ENCODE measurements at places on chromosomes 5 and 9.

GRCh38 chr9:133106511-133107244, 14.4 kb downstream of the RALGDS start:
- no peak for DNase-seq

- peak; percentile 62 for DNase-seq
These were observed 5.0 kb downstream of the EBF1 start for GRCh38 chr5:159094745-159095144.

- no peak for DNase-seq
These were observed 11.7 kb downstream of the NSG2 start for GRCh38 chr5:174057206-174057605.

- DNase-seq, result no peak
These were observed 315.3 kb upstream of the CD180 start for GRCh38 chr5:67511911-67512310.

DNA sequence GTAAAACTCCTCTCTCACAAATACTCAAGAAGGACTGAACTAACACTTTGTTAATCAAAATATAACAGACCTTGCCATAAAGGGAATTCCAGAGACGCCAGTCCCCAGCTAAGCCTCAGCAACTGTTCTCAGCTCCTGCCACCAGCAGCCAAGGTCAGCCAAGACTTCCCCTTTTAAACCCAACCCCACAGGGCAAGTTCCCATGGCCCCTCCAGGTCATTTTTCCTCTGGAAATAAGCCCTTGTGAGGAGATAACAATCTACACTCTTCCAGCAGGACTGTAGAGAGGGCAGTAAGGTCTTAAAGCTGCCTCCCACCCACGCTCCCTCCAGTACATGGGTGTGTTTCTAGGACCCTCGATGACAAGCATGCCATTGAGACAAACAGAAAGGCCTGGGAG, 78.3 kb downstream of the DPYSL3 start:
- DNase-seq, result no peak

DNA sequence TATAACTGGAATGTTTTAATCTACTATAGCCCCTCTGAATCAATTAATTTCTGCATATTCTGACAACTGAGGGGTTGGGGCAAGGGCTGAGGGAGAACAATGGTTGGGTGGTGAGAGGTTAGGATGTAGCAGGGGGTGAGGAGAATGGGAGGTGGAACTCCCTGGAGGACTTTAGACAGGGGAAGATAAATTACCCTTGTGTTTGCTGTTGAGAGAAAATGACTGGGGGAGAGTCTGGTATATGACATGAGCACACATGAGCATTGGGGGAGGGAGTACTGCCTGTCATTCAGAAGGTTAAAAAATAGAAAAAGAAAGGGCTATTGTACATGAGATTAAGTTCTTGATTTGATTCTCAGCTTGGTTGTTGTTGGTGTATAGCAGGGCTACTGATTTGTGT, 37.2 kb upstream of the PAPPA start:
- no peak for DNase-seq

DNA sequence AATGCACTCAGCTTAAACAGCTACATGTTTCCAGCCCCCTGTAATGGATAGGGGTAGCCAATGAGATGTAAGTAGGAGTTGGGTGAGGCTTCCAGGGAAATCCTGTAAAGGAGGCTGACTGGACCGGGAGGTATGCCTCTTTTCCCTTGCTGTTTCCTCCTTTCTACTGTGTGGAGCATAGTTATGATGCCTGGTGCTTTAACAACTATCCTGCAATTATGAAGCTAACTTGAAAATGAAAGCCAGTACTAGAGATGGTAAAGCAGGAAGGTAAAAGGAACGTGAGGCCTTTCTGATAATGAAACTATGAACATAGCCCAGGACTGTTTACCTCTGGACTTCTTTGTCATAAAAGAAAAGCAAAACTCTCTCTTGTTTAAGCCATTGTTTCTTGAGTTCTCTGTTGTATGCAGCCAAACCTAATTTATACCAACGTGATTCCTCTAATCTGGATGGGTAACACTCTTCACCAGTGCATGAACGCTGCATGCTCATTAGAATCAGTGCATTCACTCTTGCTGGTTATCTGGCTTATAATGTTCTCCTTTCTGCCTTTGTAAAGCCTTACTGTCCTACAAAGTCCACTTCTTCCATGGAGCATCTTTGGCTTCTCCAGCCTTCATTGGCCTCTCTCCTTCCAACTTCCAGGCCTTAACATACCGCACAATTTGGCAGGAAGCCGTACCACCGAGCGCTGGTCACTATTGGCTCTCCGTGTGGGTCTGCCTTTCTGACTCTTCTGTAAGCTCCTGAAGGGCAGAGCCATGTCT, 8.3 kb upstream of the ARHGEF28 start:
- no peak for DNase-seq

DNA sequence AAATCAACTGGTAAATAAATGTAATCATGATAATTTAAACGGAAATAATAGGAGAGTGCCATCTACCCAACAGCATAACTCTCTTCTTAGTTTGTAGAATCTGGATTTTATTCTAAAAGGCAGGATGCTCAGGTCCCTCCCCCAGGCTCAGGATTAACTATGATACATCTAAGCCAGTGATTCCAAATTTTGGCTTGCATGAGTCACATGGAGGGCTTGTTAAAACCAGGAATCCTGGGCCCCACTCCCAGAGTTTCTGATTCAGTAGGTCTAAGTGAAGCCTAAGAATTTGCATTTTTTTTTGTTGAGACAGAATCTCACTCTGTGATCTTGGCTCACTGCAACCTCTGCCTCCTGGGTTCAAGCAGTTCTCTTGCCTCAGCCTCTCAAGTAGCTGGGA, 62.3 kb upstream of the ZFR start:
- DNase-seq, result no peak

DNA sequence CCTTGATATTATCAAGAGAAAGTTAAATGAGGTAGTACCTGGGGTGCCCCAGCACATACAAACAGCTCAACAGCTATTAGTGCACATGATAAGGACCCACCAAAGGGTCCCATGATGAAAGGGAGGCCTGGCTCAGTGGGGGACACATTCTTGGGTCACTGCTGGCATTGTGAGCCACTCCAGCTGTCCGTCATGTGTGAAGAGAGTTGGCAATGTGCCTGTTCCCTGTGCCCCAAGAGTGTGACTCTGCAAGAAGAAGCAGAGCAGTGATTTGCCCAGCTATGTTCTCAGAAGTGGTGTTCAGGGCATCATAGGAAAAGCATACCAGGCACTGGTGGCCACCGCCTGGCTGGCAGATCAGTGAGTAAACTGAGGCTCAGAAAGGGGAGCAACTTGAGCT, 37.1 kb upstream of the TDRD7 start:
- no peak for DNase-seq

DNA sequence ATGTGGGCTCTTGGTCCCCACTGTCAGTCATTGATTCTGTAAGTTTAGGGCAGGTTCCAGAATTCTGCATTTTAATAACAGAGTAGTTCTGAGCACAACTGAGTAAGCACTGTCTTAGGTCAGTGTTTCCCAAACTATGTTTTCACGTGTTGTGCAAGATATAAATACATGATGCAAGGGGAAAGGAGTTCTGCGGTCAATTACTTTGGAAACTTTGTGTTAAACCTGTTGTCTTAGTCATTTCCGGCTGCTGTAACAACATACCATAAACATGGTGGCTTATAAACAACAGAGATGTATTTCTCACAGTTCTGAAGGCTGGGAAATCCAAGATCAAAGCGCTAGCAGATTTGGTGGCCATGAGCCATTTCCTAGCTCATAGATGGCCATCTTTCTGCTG, 69.8 kb downstream of the EQTN start:
- DNase-seq, result no peak

DNA sequence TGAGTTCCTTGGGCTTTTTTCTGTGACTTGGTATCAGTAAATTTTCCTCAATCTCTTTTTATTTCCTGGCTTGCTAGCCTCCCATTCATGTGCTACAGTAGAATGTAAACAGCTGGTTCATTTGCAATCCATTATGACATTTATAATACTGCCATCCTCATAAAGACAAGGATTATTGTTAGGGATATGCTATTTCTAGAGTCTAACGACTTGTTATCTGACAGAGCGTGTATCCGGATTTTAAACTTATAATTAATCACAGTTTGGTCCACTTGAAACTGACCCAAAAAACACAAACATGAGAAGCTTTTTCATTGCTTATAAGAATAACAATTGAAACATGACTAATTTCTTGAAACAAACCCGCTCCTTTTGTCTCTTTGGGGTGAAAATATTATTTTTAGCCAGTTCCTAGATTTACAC, 585.8 kb downstream of the TLE4 start:
- DNase-seq, result no peak

DNA sequence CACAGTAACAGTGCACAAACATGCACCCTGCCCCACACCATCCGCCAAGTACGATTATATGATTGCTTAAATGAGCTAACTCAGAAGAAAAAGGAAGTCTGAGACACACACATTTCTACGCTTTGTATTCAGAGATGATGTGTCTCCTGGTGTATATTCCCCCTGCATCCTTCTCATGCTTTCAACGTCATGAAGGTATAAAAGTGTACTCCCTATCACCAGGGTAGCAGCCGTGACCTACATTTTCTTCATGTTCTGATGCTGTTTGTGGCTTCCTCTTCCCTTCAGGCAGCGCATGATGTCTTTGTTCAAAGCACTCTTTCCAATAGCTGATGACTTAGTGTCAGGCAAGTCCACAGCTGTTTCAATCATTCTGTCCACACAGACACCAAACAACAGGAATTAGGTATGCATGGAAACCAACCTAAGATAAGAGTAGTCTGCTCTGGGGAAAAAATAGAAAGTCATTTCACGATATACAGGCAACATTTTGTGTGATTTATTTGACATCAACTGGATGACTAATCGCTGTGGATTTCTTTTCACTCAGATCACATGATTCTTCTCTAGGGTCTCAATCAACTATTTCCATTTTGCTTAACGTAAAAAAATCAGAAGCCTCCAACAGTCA, 269.4 kb upstream of the PTGER4 start:
- DNase-seq, result peak; percentile 52

- DNase-seq, result no peak
These were observed 357.6 kb downstream of the EFNA5 start for GRCh38 chr5:107313098-107313497.

GRCh38 chr9:113675475-113675941, 200.6 kb upstream of the ZNF618 start:
- no peak for DNase-seq

GRCh38 chr9:70639853-70640814, 225.7 kb upstream of the KLF9 start:
- DNase-seq, result no peak

DNA sequence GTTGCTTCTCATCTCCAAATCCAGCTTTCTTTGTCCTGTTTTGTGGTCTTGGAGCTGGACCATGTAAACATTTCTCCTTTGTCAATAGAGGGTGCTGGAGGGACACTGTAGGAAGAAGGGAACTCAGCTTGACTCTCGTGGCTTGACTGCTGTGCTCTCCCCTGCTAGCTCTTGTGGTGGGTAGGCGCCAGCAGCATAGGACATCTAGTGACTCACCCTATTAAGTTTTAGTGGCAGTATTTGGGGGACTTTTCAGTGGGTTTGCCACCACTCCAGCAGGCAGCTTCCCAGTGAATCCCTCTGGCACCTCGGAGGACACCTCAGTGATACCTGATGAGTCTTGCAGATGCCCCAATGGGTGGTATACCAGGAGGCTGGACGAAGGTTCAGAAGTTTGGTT, 97.8 kb downstream of the TSSK1B start:
- DNase-seq, result no peak

GRCh38 chr5:157563373-157563928, 12.1 kb downstream of the ADAM19 start:
- DNase-seq, result no peak

DNA sequence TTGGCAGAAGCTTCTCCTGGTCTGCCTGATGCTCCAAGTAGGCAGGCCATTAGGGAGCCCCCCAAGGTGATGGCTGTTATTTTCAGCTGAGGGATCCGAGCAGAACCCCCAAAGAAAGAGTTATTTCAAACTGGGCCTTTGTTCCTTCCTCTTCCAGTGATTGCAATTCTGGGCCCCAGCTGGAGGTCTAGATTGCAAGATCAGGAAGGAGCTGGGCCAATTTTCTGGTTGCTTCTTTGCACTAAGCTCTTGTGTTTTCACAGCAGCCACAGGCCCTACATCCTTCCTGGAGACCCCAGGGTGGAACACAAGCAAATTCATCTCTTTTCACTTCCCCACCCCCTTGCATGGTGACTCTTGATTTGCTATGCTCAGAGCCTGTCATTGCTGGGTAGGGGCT, 215.0 kb downstream of the SEMA6A start:
- DNase-seq, result no peak

DNA sequence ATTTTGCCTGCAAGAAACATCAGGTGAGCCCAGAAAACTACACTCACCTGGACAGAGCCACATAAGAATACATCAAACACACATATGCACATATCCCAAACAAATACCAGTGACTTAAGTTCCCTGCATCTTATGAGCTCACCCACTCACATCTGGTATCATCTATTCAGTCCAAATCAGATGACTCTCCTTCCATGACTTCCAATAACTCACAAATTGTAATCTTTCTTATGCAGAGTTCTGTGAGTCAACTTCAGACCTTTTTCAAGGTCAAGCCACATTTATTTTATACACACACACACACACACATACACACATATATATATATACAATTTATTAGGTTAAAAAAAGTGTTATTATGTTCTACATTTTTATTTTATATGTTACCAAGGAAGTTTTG, 1711.9 kb upstream of the CDH9 start:
- no peak for DNase-seq

DNA sequence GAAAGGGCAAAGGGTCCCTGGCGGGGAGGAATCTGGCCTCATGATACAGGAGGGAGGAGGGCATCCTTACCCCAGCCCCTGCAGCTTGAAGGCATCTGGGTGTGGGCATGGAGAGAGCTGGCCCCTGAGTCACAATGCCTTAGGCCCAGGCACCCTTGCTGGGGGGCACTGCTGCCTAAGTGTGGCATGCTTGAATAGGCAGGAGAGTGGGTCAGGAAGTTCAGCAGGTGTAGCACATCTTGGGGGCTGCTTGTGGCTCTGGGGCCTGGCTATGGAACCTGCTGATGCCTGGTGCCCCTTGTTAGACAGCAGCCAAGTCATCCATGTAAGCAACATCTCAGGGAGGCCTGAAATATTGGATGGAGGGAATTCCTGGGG, 63.1 kb downstream of the HSPA4 start:
- no peak for DNase-seq

DNA sequence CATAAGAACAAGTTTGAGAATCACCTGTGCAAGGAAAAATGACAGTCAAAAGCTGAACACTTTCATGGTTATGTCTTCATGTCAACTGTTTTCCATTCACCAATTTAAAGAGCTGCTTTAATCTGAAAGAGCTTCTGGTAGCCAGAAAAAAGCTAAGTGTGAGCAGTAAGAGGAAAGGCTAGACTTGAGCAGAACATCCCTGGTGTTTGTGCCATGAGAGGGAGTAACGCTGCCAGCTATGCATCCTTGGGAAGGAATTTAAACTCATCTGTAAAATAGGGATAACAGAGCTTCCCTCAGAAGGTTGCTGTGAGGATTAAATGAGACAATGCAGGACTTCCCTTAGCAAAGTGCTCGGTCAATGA, 193.7 kb downstream of the MAPKAP1 start:
- no peak for DNase-seq
